ENCODE measurements at places on chromosomes 7 and 10.

- DNase-seq: no peak
Measured at GRCh38 chr10:21272643-21273399, 252.7 kb downstream of the SKIDA1 start.

DNA sequence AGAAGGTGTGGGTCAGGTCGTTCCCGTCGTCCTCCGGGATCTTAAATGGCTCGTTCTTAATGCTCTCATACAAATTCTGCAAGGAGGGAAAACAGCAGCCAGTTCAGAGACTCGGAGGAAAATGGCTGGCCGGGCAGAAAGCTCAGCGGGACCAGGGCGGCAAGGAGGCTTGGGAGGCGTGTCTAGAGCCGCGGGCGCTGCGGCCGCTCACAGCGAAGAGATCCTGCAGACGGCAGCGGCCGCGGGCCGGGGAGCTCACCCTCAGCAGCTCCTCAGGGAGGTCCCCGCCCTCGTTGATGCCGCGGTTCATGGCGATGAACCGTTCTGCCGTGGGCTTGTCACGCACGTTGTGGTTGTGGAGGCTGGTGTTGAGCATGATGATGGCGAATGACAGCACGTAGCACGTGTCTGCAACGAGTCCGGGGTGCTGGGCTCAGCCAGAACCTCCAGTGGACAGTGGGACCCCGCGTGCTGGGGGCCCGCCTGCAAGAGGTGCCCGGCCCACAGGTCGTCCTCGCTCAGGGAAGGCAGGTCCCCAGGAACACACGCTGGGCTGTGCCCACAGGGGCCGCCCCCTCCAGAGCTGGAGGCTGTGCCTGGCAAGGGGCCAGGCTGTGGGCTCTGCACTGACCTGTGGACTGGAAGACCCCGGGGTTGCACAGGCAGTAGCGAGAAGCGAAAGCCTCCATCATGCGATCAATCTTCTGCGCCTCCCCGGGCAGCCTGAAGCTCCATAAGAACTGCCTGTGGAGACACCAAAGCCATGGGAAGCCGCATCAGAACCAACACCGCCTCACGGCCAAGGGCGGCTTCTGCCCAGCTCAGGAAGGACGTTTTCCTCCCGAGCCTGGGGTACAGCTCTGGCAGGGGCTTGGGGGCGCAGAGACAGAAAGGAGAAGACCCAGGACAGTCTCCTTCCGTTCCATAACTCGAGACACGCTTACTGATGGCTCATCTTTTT, 101.6 kb downstream of the CYTH3 start:
- DNase-seq: no peak

DNA sequence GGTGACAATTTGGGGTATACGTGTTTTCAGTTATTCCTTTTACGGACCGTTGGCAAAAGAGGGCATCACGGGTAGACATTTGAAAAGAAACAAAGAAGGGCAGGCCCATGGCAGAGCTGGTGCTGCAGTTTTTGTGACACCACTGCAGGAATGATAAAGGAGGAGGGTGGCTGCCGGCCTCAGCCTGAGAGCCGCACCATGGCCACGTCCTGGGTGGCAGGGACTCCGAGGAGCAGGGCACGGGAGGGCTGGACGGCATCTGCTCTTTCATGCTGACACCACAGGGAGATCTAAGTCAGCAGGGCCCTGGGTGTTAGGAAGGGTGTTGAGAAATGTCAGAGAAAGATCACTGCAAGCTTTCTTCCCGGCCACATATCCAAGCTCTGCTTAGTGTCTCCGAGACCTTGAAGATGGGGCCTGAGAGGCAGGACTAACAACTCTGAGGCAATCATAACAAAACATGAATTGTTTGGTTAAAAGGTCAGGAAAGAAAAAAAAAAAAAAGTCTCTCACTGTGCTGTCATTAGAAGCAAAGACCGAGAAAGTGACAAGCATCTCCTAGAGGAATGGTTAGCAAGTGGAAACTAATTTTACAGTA, 36.6 kb downstream of the INSYN2A start:
- DNase-seq: no peak

DNA sequence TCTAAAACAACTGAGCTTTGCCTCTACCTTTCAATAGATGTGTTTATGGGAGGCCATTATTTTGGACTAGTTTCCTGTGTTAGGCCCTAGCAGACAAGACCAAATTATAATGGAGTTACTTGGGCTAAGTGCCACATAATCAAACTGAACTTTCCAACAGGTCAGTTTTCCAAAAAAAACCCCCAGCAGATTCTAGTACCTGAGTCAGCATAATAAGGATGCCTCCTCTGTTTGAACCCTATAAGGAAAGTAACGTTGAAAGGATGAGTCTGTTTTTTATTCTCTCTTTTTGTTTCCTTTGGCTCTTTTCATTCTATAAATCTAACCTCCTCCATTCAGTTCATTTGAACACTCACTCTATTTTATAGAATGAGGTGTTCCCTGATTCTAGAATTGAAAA, 148.1 kb upstream of the FAM3C start:
- DNase-seq: no peak

DNA sequence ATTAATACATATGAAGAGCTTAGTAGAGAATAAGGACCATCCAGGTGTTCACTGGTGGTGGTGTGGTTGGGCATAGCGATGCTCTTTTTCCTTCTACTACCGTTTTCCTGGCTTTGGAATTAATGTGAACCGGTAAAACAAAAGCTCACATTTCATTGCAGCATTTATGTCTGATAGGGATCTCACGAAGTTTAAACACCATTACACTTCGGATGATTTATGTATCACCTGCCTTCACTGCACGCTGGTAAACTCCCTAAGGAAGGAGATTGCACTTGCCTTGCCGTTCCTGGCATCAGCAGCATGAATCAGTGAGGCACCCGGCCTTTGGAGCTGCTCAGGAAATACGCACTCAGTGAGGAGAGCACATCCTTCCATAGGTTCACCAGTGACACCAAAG, 47.5 kb downstream of the WIPF3 start:
- no peak for DNase-seq

- DNase-seq: no peak
Measured at GRCh38 chr7:111750878-111751277, 188.6 kb upstream of the IMMP2L start.

DNA sequence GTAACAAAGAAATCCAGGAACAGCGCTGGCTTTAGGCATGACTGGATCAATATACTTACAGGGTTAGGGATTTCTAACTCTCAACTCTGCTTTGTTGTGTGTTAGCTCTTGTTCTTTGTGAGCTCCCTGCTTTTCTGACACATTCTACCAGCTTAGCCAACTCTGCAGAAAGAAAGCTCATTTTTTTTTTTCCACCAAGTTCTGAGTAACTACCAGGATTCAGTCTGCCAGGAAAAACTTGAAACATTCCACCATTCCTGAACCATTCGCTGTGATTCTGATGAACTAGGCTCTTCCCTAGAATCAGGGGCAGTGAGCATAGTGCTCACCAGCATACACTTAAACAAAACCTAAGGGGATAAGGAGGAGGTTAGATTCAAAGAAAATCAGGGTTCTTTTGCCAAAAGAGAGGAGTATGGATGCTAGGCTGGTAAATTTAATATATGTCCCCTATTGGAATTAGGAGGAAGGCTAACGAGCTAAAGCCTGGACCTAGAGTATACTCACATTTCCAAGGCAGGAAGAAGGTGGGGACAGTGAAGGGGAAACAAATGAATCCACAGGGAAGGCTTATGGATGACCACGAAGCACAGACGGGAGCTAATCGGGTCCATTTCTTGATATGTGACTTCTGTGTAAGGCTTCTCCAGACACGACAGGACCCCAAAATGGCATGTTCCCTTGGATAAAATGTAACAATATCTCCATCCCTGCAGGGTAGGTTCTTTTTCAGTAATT, 183.4 kb downstream of the PRKG1 start:
- DNase-seq: no peak

GRCh38 chr10:70093335-70093944, 39.2 kb downstream of the AIFM2 start:
- DNase-seq: no peak

- DNase-seq: no peak
Measured at GRCh38 chr7:22675421-22675820, 51.6 kb upstream of the IL6 start.

- DNase-seq: no peak
Measured at GRCh38 chr7:116683786-116684185, 11.8 kb downstream of the MET start.

DNA sequence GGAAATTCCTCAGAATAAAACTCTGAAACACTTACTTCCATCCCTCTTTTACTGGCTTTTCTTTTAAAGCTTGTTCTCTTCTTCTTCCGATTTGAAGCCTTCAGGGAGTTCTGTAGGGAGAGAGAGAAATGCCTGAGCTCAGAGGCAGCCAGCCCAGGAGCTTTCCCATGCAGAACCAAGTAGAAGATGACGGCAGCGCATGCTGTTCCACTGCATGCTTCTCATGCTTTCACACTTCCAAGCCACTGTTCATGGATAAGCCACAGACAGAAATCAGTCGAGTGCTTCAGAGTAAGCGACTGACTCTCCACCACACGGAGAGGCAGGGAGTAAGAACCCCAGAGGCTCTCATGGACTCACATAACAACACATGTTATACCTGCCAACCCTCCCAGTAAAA, 237.3 kb downstream of the DGKI start:
- no peak for DNase-seq

DNA sequence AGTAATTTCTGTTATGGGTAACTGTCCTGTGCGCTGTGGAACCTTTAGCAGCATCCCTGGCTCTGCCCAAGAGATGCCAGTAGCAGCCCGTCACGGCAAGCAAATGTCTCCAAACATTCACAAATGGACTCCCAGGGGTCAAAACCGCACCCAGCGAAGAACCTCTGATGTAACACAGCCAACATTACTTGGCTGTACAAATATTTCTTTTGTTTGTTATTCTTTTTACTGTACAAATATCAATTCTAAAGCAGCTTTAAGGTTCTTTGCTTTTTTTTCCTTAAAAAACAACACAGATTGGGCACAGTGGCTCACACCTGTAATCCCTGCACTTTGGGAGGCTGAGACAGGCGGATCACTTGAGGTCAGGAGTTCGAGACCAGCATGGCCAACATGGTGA, 182.5 kb downstream of the KMT2E start:
- no peak for DNase-seq

DNA sequence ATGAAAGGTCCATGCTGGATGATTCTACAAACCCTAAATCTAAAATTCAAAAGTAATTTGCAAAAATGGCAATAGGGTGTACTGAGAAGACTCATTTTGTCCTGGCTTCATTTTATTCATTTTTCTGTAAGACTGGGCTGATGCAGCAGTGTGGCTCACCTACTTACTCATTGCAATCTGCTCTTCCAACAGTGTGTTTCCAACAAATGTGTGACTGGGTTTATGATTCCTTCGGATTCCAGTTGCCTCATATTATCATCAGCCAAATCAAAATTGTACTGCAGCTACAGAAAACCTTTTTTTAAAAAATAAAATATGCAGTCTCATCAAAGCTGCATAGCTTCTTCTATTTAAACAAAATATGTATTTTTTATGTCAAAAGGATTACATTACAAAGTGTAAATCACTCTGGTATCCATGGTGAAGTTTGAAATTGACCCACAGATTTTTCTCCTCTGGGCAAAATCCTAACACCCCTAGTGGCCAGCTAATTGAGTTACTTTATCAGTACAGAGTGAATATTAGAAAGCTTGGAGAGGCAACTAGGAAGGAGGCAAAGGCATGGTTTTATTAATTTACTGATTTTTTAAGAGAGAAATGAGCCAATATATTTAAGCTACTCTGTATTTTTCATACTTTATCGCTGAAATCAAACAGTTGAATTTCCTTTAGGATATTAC, 390.3 kb downstream of the MAGI2 start:
- DNase-seq: no peak

DNA sequence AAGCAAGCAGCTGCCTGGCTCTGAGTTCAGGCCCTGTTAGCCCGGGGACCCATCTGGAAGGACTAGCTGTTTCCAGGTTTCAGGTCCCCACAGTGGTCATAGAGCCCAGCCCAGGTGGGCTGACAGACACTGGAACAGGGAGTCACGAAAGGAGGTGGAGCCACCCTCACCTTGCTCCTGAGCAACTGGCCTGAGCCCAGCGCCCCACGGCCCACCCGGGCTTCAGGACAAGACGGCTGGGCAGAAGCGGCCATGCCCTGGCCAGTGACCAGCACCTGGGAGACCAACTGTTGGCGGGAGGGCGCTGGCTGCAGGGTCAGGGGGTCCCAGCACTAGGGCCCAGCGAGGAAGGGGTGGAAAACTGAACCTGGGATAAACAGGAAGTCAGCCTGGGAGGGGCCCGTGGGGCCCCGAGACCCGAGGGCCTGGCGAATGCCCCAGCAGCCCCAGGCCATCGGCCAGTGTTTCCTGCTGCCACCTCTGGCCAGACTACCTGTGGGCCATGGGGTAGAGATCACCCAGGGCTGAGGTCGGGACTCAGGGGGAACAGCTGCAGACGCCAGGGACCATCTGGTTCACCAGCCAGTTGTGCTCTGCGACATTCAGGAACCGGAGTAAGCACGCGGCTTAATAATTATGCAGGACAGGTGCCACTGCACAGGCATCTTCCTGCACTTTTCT, 282.1 kb upstream of the PPP2R2D start:
- DNase-seq: no peak

DNA sequence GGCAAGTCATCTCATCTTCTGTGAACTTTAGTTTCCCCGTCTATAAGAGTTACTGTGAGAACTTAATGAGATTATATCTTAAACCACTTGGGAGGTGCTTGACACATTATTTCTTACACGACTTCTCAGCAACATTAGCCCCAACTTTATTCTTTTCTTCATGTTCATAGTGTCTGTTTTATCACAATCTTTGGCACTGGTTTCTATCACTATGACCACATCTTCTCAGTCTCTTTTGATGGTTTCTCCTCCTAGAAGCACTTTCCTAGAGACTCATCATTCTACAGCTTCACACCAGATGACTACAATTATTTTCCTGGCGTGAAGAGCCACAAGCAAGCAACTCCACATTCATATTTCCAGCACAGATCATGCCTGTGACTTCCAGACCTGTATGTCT, 26.5 kb upstream of the BET1 start:
- no peak for DNase-seq

GRCh38 chr10:127983344-127984100, 76.6 kb downstream of the PTPRE start:
- no peak for DNase-seq
